ENCODE measurements at places on chromosomes 2 and 18.

GRCh38 chr2:191012845-191013681 lies 908 bp downstream of the STAT1 start:
- no peak for DNase-seq

GRCh38 chr2:56739413-56739812 lies 555.6 kb downstream of the CCDC85A start:
- no peak for DNase-seq

- no peak for DNase-seq
Observed at GRCh38 chr2:21256006-21256405, 132.2 kb downstream of the TDRD15 start.

- no peak for DNase-seq
Observed at GRCh38 chr2:74384051-74384450, 3.9 kb upstream of the DCTN1 start.

DNA sequence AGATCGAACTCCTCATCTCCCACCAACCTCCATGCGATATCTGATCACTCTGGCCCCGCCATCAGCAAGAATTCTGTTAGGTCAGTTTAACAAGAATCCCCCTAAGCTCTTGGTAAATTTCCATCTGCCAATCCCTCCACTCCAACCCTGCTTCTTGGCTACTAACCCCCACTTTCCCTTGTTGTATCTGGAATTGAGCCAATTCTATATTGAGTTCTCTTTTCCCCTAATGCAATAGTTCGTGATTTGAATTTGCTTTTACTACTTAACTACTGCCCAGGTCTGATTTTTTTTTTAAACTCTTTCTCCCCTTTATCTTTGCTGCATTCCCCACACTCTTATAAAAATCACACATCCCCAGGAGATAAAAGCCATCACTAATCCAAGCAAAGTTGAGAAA lies 159.3 kb upstream of the STK17B start:
- no peak for DNase-seq

- DNase-seq, result no peak
Observed at GRCh38 chr2:43313642-43314017, 87.2 kb upstream of the ZFP36L2 start.

GRCh38 chr18:64283059-64283458 lies 134.2 kb upstream of the LINC00305 start:
- DNase-seq, result no peak

GRCh38 chr2:32427672-32428610 lies 71.1 kb downstream of the BIRC6 start:
- no peak for DNase-seq

DNA sequence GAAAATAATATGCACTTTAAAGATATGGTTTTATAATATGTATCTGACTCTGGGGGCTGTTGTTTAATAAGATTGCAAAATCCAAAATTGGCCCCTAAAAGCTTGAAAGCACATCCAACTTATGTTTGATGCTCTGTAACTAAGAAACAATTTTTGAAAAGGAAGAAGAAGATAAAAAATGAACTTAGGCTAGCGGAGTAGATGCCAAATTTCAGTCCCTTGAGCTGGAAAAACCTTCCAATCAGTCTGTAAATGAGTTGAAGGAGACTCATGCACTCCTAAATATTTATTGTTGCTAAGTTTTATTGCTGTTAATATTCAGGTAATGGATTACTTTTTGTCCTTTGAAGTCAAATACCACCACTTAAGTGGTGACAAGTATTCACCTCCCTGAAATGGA lies 465.0 kb downstream of the ZEB2 start:
- DNase-seq, result no peak

GRCh38 chr2:20350041-20350712 lies 467 bp downstream of the PUM2 start:
- no peak for DNase-seq

DNA sequence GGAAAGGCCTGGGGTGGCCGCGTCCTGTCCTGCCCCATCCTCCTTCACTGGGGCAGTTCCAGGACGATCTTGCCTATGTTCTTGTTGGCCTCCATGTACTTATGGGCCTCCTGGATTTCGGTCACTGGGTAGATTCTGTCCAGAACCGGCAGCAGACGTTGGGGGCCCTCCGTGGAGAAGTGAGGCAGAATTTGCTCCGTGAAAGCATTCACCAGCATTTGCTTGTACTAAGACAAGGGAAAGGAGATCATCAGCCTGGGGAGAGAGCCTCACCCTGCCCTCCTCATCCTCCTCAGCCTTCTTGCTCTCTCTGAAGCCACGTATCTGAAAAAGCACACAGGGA lies 1.4 kb upstream of the SF3B6 start:
- no peak for DNase-seq

GRCh38 chr2:233093721-233094120 lies 33.6 kb downstream of the INPP5D start:
- no peak for DNase-seq

GRCh38 chr18:2960983-2961696 lies 51.8 kb downstream of the LPIN2 start:
- no peak for DNase-seq

DNA sequence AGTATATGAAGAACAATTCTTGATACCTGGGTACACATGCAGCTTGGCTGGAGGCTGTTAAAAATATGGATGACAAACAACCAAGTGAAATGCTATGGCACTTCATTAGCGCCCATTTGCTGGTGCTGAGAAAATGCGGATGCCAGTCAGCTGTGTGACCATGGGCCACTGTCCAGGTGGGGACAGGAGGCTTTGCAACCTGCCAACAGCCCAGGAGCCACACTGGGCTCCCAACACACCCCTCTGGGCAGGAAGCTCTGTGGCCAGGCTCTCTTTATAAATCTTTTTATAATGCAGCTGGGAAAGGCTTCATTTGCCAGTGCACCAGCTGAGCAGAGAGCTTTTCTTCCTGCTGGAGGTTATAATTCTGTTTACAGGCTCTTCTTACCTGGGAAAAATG lies 19.9 kb downstream of the RNF144A start:
- DNase-seq, result no peak

GRCh38 chr2:120897399-120897798 lies 161.7 kb downstream of the GLI2 start:
- no peak for DNase-seq

DNA sequence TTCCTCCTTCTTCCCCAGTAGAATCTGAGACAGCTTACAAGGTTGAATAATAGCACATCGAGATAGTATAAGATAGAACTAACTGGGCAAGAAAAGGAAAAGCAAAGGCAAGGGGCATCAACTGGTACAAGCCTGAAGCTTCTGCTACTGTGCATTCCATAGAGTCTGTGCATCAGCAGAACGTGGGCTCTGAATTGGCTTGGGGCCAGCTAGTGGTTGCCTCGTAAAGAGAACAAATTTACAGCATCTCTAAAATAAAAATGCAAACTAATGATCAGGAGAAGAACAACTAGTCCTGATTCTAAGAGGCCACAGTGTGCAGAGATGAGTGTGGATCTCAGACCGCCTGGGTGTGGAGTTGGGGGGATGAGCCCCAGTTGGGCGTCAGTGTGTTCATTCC lies 36.6 kb downstream of the UPP2 start:
- DNase-seq, result no peak

DNA sequence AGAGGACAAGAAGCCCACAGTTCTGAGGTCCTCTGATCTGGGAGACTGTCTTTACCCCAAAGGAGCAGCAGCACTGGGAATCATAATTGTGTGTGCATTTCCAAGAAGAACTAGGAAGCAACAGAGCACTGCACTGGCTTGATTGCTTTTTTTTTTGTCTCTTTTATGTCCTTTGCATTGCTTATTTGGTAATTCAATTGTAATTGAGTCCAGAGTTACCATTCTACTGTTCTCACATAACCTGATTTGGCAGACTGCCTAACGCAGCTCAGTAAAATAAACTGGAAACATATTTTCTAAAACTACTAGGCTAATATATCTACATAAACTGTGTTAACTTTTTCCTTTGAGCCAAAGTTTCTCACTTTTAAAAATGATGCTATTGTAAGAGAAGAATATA lies 190.3 kb upstream of the SLC8A1 start:
- no peak for DNase-seq

- DNase-seq, result no peak
Observed at GRCh38 chr18:61333746-61334490, 688 bp downstream of the CDH20 start.

DNA sequence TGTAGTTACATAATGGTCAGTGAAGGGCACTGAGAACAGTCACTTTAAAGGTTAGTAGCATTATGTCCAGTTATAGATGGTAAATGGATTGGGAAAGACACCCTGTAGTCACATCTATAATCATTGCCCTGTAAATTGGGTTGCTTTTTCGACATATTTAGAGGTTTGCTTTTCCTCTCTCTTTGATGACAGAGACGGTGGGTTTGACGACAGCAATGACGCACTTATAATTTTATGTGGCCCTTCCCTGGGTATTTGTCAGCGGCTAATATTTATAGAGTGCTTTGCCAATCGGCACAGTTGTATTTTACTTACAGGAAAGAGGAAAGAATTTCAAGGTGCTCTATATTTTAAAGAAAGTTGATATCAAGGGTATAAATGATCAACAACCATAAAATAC lies 2.8 kb downstream of the CPS1 start:
- DNase-seq, result no peak

DNA sequence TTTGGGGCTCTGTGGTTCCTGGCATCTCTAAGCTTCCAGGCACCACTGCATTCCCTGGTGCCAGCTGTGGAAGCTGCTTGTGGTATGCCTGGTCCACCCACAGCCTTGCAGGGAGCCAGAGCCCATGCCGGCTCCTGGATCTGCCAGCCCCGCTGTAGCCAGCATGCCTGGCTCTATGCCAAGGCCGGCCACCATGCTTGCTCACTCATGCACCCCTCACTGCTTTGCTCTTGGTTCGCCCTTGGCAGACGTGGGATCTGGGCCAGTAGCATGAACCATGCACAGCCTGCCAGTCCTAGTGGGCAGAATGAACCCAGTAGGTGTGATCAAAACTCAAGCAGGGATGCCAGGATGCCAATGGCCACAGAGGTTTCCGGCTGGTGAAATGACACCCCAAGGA lies 634.2 kb upstream of the TMEFF2 start:
- no peak for DNase-seq
